ENCODE measurements at places on chromosomes 5 and 9.
A peak's percentile ranks its signal among the peaks of the same experiment; 100 is the strongest.

DNA sequence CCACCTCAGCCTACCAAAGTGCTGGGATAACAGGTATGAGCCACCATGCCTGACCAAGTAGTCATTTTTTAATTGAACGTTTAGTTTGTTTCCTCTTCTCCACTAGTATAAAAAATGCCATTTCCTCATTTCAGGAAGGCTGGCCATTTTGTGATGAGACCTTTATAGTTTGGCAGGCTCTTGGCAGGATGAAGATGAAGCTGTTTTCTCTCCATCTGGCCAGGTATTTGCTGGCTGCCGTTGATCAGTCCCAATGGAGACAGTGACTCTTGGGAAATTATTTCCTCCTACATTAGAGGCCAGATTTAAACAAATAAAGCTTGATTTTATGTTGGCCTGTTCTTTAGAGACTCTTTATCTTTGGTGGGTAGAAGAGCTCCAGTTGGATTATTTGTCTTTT is 199.0 kb downstream of the ARHGAP26 start:
- DNase-seq: no peak

DNA sequence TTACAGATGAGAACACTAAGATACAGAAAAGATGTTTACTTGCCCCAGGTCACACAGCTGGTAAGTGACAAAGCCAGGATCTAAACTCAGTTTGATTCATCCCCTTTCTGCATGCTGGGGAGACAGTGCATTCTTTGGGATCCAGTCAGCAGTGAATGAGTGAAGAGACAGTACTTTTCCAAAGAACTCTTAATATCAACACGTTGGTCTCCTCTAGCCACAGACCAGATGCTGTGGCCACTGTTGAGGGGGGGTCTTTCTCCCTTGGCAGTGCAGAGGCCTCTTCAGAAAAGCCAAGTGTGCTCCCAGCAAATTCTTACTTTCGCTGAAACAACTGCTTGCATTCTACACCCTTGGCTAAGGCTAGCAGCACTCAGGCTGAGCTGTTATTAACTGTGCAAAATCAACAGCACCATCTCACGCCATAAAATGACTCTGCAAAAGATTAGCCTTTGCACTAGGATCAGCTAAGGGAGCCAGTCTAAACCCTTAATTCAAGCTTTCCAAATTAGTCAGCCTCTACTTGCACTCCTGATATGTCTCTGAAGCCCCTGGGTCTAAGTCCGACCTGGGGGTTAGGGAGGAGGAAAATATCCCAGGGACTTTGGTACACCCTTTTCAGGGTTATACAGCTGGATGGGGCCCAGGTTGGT is 4.8 kb upstream of the TMEM171 start:
- no peak for DNase-seq

DNA sequence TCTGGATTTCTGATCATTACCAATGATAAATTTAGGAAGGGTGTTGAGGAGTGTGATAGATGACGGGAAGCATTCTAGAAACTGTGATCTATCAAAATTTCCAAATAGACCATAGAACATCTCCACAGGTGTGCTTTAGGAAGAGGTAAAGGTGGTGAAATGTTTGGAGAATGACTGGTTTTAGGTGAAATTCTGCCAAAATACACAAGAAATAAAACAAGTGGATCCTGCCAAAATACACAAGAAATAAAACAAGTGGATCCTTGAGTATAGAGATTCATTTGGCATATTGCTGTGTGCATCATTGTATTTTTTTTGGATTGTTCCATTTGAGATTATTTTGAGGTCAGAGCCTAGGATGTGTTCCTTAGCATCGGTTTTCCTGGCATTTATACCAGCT is 88.3 kb upstream of the CTNND2 start:
- DNase-seq: no peak

- no peak for DNase-seq
Observed at GRCh38 chr9:34510497-34511468, 12.0 kb downstream of the ENHO start.

- no peak for DNase-seq
Observed at GRCh38 chr9:136292591-136293448, 11.1 kb downstream of the CCDC187 start.

GRCh38 chr9:89844535-89844934 is 239.7 kb downstream of the GADD45G start:
- no peak for DNase-seq

- no peak for DNase-seq
Observed at GRCh38 chr9:80378669-80379293, 807.0 kb downstream of the TLE4 start.

DNA sequence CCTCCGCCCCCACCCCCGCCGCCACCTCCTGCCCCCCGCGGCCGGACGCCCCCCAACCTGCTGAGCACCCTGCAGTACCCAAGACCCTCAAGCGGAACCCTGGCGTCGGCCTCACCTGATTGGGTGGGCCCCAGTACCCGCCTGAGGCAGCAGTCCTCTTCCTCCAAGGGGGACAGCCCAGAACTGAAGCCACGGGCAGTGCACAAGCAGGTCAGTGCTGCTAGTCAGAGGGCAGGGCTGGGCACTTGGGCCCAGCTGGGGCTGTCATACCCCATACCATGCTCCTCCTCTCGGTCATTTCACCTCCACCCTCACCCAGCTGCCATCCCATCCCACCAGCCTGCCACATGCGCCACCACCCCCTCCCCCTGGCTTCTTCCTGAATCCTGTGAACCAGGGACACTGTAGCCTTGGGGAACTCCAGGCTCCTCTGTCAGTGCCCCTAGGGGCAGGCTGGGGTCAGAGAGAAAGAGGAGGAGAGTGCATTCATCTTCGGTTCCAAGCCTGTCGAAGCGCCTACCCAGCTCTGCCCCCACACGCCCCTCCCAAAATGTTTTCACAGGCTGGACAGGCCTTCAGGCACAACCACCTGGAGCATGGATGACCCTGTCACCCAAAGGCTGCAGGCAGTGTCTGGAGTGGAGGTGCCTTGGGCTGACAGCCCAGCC is 122.0 kb downstream of the DAB2IP start:
- no peak for DNase-seq

DNA sequence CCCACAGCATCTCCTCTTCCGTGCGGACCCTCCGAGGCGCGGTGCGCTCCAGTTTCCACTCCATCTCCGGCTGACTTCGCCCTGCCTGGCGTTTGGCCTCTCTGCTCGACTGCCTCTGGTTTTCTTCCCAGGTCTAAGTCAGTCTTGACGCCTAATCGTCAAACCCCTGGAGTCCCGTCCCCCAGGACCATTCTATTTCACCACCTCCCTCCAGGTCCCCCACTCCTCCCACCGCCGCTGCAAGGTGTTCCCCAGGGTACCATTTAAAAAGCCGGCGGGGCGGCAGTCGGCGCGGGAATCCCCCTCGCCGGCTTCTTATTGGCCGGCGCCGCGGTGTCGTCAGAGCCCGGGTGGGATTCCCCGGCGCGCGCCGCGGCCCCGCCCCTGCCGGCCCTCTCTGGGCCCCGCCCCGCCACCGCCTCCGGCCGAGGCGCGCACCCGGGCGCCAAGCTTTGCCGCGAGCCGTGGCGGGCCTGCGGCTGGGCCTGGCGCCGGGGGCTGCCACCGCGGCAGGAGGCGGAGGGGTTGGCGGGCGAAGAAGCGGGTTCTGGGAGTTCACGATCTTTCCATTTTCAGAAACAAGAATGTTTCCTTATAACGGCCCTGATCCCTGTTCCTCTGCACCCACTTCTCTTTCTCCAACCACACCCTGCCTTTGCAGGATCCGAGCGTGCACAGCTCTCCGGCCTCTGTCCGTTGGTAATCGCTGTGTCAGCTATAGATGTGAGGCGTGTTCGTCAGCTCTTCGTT is at the start of gene CDC20B:
CDC20B (minus strand) TSS at position 241 of the 750 bp plus-strand sequence; CDS start at position 64, 177 bp downstream.
- DNase-seq: peak; percentile 78

DNA sequence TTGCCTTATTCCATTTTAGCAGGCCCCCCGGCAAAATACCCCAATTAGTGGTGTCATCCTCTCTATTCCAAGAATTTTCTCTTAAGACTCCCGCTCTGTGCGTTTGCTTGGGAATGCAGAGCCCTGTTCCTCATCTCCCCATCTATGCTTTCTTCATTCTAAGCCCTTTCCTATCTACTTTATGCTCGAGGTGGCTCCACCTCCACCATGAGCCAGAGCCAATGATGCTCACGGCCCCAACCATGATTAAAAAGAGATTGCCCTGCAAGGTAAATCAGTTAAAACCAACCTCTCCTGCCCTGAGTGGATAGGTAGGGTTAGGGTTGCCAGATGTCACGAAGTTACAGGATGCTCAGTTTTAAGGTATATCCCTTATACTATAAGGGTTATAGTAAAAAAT is 677 bp upstream of the TXNDC15 start:
- no peak for DNase-seq

GRCh38 chr5:146426853-146427618 is 20.1 kb upstream of the TCERG1 start:
- peak; percentile 40 for DNase-seq

- no peak for DNase-seq
Observed at GRCh38 chr9:69519470-69520240, 152.5 kb downstream of the APBA1 start.

DNA sequence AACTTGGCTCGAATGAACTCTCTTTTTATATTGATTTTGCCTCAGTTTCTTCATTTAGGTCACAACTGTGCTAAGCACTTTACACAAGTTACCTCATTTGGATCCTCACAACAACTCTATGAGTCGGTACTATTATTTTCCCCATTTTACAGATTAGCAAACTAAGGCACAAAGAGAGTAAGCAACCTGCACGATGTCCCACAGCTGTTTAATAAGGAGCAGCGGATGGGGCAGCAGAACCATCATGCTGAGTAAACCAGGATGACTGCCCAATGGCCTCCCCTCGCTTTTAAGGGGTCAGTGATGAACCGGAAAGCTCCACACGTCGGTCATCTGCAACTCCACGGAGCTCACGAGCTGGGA is 607 bp downstream of the PRELID2 start:
- no peak for DNase-seq

- DNase-seq: no peak
Observed at GRCh38 chr9:75197561-75197960, 109.2 kb downstream of the OSTF1 start.

- no peak for DNase-seq
Observed at GRCh38 chr9:81517954-81518353, 171.4 kb downstream of the TLE1 start.

GRCh38 chr5:159301466-159301865 is 28.8 kb downstream of the IL12B start:
- DNase-seq: no peak

DNA sequence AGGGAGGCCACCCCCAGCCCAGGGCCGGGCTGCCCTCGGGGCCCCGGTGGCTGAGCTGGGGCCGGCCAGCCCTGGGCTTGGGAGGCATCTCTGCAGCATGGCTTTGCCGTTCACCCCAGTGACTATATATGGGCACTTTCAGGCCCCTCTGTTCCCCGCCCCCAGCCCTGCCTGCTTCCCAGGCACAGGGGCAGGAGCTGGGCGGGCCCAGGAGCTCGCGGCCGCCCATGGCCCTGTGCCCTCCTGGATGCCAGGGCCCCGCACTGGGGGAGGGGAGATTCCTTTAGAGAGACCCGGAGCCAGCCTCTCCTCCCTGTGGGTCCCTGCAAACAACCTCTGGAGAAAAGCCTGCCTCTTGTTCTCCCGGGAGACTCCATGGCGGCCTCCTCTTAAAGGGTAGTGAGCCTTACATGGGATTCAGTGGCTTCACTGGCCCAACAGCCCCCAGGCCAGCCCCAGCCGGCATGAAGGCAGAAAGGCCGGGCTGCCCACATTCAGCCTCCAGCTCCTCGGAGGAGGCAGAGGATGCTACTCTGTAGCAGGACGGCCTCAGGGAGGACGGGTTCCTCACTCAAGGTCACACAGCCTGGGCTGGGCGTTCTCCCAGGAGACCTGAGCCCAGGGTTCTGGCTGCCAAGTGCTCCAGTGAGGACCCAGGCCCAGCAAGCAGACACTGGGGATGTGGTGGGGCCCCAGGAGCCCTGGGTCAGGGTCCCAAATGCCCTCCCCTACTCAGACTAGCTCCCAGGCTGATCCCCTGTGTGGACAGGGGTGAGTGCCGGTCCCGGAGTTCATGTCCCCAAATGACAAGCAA is 4.1 kb downstream of the NACC2 start:
- DNase-seq: no peak

- DNase-seq: no peak
Observed at GRCh38 chr5:71492817-71493615, 37.6 kb downstream of the BDP1 start.

DNA sequence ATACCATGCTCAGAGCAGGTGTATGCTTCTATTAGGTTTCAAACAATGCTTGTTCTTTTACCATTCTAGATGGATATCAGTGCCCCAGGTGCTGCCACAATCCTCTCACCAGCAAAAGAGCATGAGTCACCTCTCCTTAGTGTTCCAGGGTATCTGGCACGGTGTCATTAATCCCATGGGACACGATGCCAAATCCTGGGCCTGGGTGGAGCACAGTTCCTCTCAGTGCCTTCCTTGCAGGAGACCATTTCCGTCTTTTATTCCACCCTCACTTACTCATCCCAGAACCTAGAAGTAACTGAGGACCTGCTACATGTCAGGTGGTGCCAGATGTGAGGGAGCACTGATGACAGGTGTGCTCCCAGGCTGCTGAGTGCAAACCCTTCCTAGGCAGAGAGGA is 1.3 kb upstream of the OR13J1 start:
- DNase-seq: no peak

DNA sequence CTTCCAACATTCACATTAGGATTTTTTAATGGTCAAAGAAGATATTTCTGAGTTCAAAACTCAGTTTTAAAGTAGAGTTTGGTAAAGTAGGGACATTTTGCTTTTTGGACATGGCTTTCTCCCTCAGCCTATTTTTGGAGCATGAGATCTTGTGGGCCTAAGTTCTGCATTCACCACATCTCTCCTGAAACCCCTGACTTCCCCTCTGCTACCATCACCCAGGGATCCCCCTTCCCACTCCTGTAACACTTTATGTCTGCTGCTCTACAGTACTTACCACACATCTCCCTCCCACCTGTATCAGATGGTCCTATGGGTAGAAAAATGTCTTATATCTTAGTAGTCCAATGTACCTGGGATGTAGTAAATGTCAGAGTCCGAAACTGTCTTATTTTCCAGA is 48.2 kb upstream of the JAK2 start:
- peak; percentile 87 for DNase-seq

GRCh38 chr9:135765416-135765815 is 63.4 kb downstream of the KCNT1 start:
- DNase-seq: no peak

DNA sequence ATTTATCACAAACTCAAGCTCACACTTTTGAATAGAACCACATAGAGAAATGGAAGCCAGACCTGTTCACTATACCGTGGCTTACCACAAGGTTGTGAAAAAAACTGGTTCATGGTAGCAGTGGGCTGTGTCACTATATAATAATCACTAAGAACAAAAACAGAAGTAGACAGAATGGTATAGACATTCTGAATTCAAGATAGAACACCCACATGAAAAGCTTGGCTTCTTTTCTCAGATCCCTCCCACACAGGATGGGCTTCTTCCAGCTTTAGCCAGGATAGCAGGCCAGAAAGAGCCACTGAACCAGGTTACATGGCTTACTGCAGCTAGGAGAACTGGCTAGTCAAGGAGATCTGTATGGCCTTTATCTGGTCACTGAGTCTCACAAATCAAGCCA is 6.1 kb upstream of the NRG2 start:
- no peak for DNase-seq

DNA sequence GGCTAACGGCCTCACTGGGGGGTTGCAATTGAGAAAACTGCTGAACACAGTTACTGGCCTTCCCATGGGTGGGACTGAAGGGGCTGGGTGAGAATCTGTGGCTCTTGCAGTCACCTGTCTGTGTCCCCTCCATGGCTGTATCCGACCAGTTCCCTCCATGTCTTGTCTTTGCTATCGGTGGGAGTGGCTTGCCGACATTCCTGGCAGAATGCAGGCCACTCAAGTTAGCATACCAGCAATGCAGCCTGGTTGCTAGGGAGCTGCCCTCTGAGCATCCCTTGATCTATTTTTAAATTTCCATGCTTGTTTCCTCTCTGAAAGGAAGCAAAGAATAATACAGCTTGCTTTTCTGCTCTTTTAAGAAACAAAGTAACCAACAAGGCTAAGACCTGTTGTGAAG is 1509.7 kb upstream of the WWC1 start:
- DNase-seq: no peak
